ENCODE measurements at places on chromosomes 5 and 9.

- DNase-seq: no peak
Observed at GRCh38 chr5:96812851-96813250, 5.1 kb upstream of the ERAP1 start.

- no peak for DNase-seq
Observed at GRCh38 chr5:72470826-72471225, 36.4 kb downstream of the ZNF366 start.

- DNase-seq: no peak
Observed at GRCh38 chr9:129609486-129610212, 11.3 kb downstream of the C9orf50 start.

GRCh38 chr5:141681695-141682641, at the start of gene ARAP3:
ARAP3 (minus strand) TSS chr5:141682230; CDS start chr5:141680486, 1,744 bp downstream.
- no peak for DNase-seq

- DNase-seq: no peak
Observed at GRCh38 chr5:153953411-153953810, 85.3 kb downstream of the FAM114A2 start.

DNA sequence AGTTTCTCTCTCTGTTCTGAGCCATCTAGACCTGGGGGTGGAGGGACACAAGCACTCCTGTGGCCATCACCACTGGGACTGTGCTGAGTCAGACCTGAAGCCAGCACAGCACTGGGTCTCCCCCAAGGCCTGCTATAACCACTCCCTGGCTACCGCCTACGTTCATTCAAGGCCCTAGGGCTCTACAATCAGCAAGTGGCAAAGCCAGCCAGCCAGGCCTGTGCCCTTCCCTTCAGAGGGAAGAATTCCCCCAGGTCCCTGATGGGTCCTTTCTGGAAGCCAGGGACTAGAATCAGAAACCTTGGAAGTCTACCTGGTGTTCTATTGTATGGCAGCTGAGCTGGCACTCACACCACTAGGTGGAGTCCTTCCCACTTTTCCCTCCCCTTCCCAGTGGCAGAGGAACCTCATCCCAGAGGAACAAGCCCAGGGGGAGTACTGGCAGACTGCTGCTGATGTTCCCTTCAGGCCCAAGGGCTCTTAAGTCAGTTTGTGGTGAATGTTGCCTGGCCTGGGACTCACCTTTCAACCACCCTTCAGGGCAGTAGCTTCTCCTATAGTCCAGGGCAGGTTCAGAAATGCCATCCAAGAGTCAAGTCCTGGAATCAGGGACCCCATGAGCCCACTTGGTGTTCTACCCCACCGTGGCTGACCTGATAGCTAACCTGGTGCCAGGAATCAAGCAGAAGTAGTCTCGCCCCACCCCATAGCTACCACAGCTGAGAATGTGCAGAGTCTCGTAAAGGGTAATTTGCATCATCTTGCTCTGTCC, 20.0 kb downstream of the JMY start:
- DNase-seq: no peak

- DNase-seq: peak; percentile 72
Observed at GRCh38 chr9:1837453-1838084, 177.6 kb upstream of the SMARCA2 start.

- DNase-seq: no peak
Observed at GRCh38 chr5:140196115-140196814, 21.3 kb downstream of the CYSTM1 start.

Data from iPS DF 6.9 (cell line).